Activated CD4-positive, alpha-beta T cell treated with anti-CD3 and anti-CD28 coated beads, Interleukin-2, Interleukin-4, amounts not matched to agents 100 ng/mL and 50 ng/mL, durations not matched to agents 16 hours and 8 hours (primary cell): ENCODE measurements at places on chromosomes 11 and 22.

GRCh38 chr11:131666006-131666405, 295.6 kb downstream of the NTM start:
- DNase-seq, result no peak

DNA sequence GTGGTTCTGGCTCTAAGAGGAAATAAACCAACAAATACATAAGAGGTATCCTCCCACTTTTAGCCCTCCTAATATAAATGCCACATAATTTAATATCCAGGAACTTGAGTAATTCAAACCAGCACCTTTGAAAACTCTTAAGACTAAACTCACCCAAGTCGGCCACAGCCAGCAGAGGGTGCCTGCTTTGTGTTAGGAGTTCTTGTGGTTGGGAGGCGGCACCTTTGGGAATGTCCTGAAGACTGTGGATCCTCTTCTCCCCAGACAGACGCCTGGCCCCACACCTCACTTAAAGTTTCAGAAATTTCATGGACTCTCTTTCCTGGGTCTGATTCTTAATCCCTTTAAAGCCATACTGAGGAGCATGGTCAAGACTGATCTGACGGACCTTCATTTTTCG, 169.0 kb downstream of the TBC1D22A start:
- no peak for DNase-seq

GRCh38 chr11:63614136-63614671, at the start of gene PLAAT3:
PLAAT3 (minus strand) TSS chr11:63614433; CDS start chr11:63614014, 419 bp downstream.
- peak; percentile 24 for DNase-seq

GRCh38 chr11:99773646-99774045, 752.9 kb downstream of the CNTN5 start:
- DNase-seq, result no peak

DNA sequence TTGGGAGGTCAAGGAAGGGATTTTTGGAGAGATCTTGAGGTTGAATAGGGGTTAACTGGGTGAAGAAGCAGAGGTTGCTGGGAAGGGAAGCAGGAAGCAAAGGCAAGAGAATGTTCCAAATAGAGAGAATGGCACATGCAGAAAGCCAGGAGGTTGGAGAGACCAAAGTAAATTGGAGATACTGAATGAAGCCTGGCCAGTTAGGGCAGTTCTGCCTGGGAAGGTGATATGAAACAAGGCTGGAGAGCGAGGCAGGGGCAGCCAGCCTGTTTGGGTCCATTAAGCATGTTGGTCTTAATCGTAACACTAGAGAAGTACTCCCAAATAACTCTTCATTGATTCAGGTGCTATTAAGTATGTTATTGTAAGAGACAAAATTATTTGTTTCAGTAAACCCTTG, 48.2 kb downstream of the ZNF143 start:
- DNase-seq, result no peak

- no peak for DNase-seq
Observed at GRCh38 chr11:95398437-95399112, 167.6 kb upstream of the SESN3 start.

GRCh38 chr11:126696982-126697381, 303.6 kb downstream of the KIRREL3 start:
- no peak for DNase-seq

- DNase-seq, result no peak
Observed at GRCh38 chr11:65476632-65477148, 22.2 kb upstream of the MALAT1 start.

GRCh38 chr11:208181-208916, 841 bp downstream of the RIC8A start:
- DNase-seq, result peak; percentile 79
